ENCODE measurements at places on chromosomes 5 and 9. TPM values are rescaled to one million over a fixed set of nuclear protein-coding genes. Genes with fewer than 3 reads are reported as not detected.

The SPINK4 gene
- not detected for total RNA-seq

The AIF1L gene
- total RNA-seq = 24.1 TPM

GRCh38 chr5:132777209-132778069 is at the start of gene SEPTIN8:
Gene SEPTIN8 (minus strand): TSS chr5:132777239. CDS start chr5:132777137, 102 bp downstream.
- DNase-seq = peak; percentile 70

The N4BP3 gene
- 2.3 TPM for total RNA-seq

The CRB2 gene
- not detected for total RNA-seq

DNA sequence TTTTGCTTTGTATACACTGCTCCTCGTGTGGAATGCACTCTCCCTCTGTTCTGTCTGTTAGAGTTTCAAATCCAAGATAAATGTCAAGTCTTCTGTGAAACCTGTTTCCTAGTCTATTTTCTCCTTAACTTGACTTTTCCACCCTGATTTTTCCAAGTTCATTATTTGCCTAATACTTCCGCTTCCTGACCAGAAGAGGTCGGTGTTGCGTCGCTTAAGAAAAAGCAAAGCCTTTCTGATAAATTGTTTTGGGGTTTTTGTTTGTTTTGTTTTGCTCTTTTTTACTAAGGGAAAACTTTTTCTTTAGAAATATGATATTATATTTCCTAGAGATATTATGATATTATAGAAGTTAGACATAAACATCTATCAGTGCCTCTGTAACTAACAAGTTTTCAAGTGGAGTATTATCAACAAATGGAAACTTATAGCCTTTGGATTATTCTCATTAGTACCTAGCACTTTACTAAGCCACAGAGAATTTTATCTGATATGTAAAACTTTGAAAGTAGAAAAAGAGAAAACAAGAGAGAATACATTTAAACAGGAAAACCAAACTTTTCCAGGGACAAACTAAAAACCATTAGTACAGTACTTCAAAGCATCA is 55.8 kb downstream of the PHAX start:
- no peak for DNase-seq

The PGM5 gene
- 9.3 TPM for total RNA-seq

DNA sequence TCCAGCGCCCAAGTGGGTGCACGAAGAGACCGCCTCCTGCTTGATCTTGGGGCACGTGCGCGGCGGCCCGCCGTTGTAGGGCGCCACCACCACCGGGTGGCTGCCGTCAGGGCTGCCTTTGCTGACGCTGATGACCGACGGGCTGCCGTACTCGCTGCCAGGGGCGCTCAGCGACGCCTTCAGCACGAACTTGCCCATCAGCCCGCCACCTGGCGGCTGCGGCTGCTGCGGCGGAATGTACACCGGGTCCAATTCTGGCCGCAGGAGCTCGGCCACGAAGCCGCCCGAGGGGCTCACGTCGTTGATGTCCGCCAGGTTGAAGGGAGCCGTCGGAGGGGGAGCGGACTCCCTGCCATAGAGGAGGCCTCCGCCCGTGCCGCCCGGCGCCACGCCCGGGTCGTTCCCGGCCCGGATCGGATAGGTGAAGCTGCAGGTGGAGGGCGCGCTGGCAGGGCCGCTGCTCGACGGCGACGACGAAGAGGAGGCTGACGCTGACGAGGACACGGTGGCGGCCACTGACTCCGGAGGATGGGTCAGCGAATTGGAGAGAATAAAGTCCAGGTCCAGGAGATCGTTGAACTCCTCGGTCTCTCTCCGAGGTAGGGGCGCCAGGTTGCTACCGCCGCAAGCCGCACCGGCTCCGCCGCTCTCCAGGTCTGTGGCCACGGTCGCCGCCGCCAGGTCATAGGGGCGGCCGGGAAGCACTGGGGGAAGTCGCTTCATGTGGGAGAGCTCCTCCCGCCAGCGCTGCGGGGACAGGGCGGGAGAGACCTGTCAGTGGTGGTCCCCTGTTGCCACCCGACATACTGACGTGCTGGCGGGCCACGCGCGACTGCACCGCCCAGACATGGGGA is 1.8 kb downstream of the KLF4 start:
- no peak for DNase-seq

The TMEM252 gene
- total RNA-seq = not detected

DNA sequence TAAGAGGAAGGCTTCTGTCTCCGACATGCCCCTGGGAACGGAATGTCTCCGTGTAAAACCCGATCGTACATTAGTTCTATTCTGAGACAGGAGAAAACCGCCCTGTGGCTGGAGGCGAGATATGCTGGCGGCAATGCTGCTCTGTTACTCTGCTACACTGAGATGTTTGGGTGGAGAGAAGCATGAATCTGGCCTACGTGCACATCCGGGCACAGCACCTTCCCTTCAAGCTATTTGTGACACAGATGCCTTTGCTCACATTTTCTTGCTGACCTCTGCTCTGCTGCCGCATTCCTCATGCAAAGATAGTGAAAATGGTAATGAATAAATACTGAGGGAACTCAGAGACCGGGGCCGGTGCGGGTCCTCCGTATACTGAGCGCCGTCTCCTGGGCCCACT is 2.2 kb upstream of the DPP7 start:
- no peak for DNase-seq

- peak; percentile 12 for DNase-seq
These were observed 294.8 kb upstream of the KLF4 start for GRCh38 chr9:107784235-107784958.

The ECM2 gene
- not detected for total RNA-seq

The ABCA2 gene
- total RNA-seq = 11.7 TPM

GRCh38 chr9:129774791-129775447 is 22.1 kb upstream of the PTGES start:
- DNase-seq = no peak

DNA sequence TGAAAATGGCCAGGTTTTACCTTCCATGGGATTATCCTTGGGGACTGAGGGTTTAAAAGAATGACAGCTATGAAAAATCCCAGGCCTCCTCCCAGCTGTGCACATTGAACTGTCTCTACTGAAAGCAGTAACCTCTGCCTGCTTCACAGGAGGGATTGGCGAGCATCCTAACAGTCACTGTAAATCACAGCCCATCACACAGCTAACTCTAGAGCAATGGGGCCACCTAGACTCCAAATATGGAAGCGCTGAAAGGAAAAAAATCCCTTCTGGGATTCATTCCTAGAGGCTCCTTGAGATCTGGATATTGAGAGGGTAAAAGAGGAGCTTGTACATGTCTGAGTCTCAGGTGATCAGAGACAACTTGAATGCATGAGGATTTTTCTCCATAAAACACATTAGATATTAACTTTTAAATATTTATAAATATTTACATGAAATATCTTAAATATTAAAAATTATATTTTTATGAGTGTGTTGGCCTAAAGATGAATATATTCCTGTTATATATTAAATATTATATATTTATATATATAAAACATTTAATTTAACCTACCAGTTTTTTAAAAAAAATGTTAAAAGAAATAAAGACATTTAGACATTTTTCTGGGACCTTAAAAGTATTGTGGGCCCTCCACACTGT is 133.8 kb upstream of the SLC24A2 start:
- DNase-seq = peak; percentile 53

GRCh38 chr9:98807070-98807813 is at the start of gene GALNT12:
Gene GALNT12 (plus strand): TSS chr9:98807670. CDS start chr9:98807699, 29 bp downstream.
- peak; percentile 34 for DNase-seq

The EPB41L4A gene
- total RNA-seq = 0.53 TPM

- no peak for DNase-seq
These were observed 144.0 kb upstream of the HAPLN1 start for GRCh38 chr5:83864652-83865051.

DNA sequence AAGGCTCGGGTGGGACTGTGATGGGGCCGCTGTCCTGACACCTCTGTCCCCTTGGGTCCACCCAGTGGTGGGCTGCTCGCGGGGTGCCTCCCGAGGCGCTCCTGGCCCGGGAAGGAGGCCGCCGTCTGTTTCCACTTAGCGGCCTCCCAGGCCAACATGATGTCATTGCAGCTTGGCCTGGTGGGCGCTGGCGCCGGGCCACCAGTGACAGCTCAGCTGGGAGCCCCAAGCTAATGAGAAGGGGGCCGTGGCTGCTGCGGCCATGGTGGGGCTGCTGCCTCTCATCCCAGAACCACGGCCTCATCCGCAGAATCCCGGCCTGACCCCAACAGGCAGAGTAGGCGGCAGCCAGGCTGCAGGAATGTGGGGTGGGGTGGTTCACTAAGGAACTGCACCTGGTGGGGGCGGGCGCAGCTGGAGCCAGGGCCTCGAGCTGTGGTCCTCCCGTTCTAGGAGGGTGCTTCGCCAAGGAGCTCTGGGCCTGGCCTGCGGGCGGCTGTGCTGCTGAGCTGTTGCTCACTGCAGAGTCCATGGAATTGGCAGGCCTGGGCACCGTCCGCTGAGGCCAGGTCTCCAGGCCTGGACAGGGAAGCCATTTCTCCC is 123.5 kb upstream of the COL5A1 start:
- no peak for DNase-seq

The TXN gene
- 441 TPM for total RNA-seq

The FOXI1 gene
- 0.59 TPM for total RNA-seq

The RMI1 gene
- 34.4 TPM for total RNA-seq

The CTSL gene
- total RNA-seq = 178 TPM

GRCh38 chr5:9781890-9782289 is 151.7 kb upstream of the TAS2R1 start:
- no peak for DNase-seq

- peak; percentile 81 for DNase-seq
These were observed 11.5 kb downstream of the CXXC5 start for GRCh38 chr5:139659695-139660101.

GRCh38 chr5:39605588-39606575 is 181.1 kb upstream of the DAB2 start:
- no peak for DNase-seq

- DNase-seq = peak; percentile 27
These were observed 559.7 kb downstream of the ACTL7B start for GRCh38 chr9:108296056-108296455.

GRCh38 chr9:109512170-109512756 is 14.2 kb upstream of the PTPN3 start:
- no peak for DNase-seq

The INSL4 gene
- total RNA-seq = not detected

The ANXA2R gene
- 4.3 TPM for total RNA-seq

The FREM1 gene
- 0.37 TPM for total RNA-seq

DNA sequence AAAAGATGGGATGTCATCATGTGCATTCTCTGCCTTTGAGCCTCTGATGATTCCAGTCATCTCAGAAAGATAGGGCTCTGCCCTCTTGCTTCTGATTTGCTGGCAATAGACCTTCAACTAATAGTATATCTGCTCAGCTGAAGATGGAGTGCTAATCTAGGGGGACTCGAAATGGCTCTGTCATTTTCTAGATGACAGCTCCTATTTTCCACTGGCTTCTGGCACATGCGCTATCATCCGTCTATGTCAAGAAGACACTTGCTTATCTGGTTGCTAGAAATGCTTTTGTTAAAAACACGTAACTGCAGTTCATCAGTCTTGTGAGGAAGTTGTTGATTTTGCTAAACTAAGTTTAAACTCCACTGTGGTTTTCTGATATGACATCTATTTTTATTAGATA is 265.5 kb upstream of the ZNF608 start:
- DNase-seq = no peak

The IFNB1 gene
- total RNA-seq = 0.81 TPM

DNA sequence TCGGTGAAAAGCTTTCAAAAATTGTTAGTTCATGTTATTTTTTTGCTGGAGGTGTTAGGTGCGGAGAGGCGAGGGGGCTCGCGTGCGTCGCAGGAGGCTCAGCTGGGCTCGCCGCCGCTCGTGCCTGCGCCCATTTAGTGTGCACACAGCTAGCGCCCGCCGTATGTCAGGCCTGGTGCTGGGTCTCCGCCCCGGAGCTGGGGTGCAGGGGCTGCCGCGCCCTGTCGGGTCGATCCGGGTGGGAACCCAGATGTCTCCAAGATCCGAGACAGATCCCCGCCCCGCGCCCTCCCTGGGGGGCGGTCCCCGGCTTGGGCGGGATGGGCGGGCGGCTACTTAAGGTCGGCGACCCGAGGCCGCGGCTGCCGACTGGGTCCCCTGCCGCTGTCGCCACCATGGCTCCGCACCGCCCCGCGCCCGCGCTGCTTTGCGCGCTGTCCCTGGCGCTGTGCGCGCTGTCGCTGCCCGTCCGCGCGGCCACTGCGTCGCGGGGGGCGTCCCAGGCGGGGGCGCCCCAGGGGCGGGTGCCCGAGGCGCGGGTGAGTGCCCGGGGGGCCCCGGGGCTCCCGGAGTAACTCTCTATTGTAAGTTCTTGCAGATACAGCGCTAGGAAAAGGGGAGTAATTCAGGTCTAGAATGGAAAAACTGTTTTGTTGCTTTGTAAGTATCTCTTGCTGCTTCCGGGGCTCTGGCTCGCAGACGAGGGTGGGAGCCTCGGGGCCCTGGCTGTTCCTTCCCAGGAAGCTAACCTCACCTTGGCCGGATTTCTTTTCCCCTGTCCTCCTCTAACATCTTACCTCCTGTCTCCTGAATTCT is 31.7 kb downstream of the GSN start:
- no peak for DNase-seq

DNA sequence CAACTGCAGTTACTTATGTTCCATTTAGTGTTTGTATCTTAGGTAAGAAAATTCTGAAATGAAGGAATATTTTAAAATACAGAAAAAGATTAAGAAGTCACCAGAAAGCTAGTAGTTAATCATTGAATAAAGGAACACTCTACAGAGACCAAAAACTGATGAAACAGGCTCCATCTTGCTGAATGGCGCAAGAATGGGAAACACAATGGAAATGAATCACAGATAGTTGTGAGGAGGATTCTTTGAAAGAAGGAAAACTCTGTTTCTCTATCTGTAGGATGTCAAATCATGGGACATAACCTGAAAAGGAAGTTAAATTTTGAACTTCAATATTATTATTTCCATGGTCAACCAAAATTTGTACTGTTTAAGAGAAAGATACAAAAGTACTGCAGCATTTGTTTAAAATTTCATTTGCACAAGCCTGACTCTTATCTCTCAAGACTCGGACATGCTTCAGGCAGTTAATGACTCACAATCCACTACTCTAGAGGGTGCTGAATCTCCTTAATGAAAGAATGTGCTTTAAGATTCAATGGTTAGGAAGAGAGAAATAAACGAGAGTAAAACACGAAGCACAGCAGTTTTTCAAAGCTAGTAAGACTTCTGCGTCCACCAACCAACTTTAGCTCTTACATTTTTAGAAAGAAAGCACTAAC is 1064.4 kb upstream of the DMAC1 start:
- DNase-seq = no peak

DNA sequence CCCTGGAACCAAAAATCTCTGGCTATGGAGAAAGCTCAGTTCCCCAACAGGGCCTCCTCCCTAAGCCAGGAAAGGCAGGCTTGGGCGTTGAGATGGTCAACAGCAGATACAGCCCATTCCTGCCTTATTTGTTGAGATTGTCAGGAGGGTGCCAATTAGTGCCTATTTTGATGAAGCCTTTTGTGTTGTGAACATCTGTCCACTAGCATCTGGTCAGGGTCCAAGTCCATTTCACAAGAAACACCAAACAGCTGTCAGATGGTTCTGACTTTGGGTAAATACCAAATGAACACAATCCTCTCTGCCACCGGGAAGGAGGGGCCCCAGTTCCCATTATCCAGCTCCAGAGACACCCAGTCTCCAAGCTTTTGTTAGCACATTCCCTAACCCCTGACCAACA is 19.9 kb downstream of the SEMA6A start:
- no peak for DNase-seq

The AMBP gene
- total RNA-seq = 0.26 TPM

GRCh38 chr5:56467176-56467717 is 234.1 kb upstream of the ANKRD55 start:
- no peak for DNase-seq

The PCSK5 gene
- total RNA-seq = not detected

The CMYA5 gene
- total RNA-seq = 0.07 TPM

- DNase-seq = no peak
These were observed 701 bp upstream of the ZNF462 start for GRCh38 chr9:106862110-106862820.

The OLFML2A gene
- 0.20 TPM for total RNA-seq

GRCh38 chr9:126692759-126693427 is 79.2 kb downstream of the LMX1B start:
- no peak for DNase-seq

GRCh38 chr9:6598249-6598725 is 47.2 kb downstream of the GLDC start:
- DNase-seq = no peak

Measured in MG63 (cell line).